ENCODE measurements at places on chromosomes 5 and 9.

- DNase-seq: no peak
Observed at GRCh38 chr5:95927927-95928723, 33.5 kb downstream of the ELL2 start.

GRCh38 chr5:160720822-160721221 lies 131.2 kb downstream of the ATP10B start:
- DNase-seq: no peak

DNA sequence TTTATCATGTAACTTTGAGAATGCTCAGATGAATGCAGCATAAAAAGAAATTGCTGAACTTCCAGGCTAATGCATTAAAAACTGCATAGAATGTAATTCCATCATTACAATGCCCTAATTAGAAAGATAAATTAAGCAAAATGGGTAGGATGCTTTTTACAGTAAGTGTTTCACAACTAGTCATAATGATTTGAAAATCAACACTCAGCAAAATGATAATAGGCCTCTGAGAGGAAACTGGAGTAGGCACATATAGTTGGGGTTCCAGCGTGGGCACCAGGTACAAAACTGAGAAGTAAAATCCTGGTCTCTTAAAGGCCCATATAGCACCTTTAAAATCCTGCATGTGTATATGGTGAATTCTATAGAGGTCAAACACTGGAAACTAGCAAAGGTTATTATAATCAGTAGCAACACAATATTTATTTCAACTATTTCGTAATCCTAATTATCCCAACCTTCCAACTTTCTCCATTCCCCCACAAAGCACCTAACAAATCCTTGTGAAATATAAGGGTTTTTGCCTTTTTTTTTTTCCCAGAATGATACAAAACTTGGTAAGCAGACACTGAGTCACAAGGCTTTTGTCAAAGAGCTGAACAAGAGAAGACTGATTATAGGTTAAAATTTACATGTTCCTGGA lies 108.0 kb upstream of the NR5A1 start:
- DNase-seq: no peak

- DNase-seq: no peak
Observed at GRCh38 chr5:153515301-153515700, 24.8 kb downstream of the GRIA1 start.

DNA sequence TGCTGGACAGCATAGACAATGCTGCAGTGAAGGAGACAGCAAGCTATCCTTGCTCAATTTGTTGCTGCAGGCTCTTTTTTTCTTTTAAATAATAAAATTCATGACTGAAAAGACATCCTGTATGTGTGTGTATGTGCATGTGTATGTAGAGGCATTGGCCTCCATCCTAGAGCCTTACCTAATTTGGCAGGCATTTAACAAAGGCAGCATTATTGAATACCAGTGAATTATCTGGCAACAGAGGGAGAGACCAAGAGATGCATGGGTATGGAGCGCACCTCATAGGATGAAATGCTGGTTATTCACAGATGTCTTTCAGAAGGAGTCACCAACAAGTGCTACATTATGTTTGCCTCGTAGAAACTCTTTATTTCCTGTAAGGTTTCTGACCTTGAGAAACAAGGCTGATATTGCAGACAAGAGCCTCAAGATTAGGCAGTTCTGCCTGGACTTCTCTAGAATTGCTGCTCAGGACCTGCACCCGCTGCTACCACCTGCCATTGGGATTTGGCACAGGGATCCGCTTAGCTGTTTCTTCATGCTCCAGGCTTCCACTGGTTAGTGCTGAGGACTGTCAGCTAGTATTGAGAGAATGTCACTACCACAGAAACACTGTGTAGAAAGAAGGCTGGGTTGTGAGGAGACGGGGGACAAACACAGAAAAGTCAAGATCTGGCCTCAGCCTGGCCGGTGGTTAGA lies 247.7 kb upstream of the RFX3 start:
- no peak for DNase-seq

DNA sequence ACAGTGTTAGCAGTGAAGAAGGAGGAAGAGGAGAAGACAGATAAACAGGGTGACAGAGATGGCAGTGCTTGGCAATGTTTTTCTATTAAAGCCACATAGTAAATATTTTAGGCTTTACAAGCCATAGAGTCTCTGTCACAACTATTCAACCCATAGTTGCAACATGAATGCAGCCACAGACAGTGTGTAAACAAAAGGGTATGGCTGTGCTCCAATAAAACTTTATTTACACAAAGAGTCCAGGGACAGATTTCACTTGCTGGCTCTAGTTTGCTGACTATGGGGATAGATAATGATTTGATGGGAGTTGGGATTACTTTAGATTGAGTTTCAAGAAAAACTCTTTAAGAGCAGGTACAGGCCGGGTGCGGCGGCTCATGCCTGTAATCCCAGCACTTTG lies 224.8 kb upstream of the SEMA6A start:
- DNase-seq: no peak

DNA sequence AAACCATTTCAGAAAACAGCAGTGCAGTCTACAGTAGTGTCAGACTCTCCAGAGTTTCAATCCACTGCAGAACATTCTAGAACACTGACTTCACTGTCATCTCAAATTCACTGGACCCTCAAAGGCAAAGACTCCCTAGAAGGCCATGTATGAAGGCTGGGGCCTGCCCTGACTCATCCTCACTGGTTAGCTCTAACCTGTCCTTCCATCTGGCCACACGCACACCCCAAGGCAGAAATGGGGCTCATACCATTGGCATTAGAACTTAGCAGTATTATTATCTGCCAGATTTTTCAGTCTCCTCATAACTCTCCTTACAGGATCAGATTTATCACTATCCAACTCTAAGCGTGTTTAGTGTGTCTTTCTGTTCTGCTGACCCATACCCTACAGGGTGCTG lies 20.4 kb downstream of the S1PR3 start:
- no peak for DNase-seq

DNA sequence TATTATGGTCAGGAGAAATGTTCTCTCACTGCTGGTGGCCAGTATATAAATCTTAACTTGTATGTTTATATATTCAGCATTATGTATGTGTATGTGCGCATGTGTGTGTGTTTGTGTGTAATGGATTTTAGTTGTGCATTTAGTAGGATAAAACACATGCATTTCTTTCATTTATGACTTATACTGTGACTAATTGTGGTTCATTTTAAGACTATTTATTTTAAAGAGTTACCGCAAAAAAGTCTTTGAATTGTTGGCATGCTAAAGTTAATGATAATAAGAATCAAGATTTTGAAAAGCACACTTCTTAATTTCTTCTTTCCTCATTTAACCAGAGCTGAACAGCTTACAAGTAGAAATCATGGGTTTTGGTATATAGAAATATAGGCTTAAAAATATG lies 60.9 kb downstream of the RAI14 start:
- DNase-seq: no peak

GRCh38 chr5:138408023-138408422 lies 30.8 kb upstream of the REEP2 start:
- DNase-seq: no peak

GRCh38 chr9:92138157-92138959 lies 23.1 kb upstream of the SPTLC1 start:
- no peak for DNase-seq

DNA sequence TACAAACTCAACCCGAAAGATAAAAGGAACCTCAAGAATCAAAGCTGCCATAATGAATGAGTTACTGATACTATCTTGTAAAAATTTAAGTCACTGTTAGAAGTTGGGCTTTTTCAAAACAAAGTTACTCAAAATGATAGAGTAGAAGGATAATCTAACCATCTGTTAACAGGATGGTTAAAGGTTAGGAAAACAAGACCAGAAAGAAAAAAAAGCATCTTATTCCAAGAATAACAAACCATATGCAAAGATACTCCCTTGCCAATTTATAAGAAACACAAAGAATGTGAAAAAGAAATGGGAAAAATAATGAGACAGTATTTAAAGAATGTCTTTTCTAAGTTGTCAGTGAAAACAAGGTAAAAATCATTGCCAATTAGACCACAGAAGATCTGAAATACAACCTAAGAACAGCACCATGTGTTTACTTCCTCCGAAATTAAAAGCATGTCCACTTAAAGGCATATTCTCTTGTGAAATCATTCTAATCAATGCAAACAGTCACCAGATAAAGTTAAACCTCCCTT lies 51.2 kb downstream of the STRBP start:
- DNase-seq: no peak

GRCh38 chr5:172564188-172564587 lies 76.9 kb upstream of the NEURL1B start:
- DNase-seq: peak; percentile 92

DNA sequence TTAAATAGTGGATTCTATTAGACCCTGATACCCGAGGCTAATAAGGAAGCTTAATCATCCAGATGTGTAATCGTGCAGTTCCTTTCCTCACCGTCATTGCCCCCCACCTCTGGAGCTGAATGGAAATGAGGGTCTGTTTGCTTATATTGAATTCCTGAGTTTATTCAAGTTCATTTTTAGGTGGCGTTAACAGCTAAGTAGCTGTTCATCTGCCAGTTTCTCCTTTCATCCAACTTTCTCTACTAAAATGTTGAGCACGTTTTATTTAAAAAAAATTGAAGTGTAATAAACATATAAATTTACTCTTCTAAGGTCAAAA lies 291.0 kb downstream of the DOCK8 start:
- DNase-seq: no peak

GRCh38 chr9:80062567-80062966 lies 490.8 kb downstream of the TLE4 start:
- no peak for DNase-seq

- no peak for DNase-seq
Observed at GRCh38 chr9:133276923-133277322, 1.9 kb upstream of the ABO start.

DNA sequence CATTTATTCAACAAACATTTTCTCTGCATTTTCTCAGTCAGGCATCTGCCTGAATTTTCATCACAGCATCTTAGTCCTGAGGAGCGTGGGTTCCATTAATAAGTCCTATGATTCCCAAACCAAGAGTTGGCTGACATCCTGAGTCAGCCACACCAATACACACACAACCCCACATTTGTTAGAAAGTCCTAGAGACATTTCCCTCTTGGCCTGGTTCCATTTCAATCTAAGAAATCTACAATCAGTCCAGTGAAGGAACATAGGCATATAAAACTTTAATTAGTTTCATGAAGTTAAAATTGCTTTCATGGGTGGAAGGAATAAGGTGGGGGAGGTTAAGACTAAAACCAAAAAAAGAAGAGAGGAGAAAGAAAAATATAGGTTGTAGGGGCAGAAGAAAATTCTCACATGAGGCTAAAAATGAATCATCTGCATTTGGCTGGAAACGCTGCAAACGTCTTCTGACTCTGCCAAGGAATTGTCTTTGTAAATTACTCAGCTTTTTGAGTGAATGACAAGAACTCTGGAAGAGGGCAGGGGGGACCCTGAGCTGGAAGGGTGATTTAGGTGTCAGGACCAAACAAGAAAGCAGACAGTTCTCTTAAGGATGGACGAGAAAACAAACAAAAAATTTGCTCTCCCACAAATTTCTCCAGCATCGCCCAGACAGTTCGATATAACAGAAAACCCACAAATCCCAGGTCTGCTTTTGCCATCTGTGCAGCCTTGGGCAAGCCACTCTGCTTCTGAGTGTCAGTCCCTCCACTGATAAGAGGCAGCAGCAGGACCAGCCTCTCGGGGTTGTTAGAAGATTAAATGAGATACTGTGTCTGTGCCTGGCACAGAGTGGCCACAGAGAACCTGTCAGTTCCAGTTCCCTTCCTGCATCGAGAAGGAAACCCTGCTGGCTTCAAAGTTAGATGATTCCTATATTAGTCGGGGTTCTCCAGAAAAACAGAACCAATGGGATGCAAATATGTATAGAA lies 289.7 kb downstream of the CDK5RAP2 start:
- no peak for DNase-seq

DNA sequence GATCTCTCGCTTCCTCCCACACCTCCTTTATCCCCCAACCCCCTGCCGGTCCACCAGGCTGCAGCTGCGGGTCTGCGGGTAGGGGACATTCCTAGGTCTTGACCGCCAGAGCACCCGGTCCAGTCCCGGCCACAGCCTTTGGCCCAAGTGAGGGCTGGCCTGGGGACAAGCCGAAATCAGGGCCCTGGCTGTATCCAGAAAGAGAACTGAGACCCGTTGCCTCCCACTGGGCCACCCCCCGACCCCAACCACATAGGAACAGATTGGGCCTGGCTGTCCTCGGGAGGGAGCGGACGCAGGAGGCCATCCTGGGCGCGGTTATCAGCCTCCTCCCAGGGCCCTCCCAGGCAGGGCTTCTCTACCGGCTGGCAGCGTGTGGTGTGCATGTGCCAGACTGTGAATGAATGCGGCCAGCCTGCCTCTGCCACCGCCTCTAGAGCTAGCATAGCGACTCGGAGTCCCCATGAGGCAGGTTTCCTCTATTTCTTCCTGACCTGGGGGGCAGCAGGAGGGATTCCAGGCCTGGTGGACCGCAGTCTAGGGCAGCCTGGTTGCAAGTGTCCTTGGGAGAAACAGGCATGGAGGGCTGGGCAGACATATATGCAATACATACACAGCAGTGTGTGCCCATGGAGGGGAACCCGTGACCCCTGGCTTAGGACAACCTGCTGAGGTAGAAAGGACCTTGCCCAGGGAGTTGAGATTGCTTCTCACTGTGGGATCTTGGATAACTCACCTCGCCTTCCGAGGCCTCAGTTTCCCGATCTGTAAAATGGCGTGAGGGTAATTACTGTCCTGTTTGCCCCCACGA lies 1.2 kb downstream of the N4BP3 start:
- DNase-seq: no peak

GRCh38 chr9:122389799-122390481 lies 19.1 kb downstream of the PTGS1 start:
- no peak for DNase-seq

DNA sequence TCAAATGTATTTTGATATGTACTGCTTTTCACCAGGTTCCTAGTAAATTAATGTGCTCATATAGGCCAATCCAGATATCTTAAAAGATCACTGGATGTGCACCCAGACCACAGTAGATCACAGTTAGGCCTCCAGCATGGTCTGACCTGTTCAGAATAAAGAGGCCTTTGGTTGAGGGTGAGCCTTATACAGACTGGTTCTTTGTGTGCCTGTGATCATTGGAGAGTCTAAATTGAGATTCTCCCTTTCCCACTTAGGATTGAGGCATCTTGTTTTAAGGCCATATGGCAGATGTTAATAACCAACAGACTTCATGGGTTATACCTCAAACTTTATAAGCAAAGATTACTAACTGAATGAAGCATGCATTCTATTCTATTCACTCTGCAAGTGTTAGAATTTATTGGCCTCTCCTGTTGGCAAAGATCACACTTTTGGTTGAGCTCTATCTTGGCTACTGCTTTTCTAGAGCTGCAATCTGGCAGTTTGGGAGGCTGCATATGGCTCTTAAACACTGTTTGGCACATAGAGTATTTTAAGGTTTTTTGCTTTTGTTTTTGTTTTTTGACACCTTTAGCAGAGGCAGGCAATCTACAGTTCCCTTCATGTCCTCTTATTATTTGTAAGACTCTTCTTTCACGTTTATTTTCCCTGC lies 8.5 kb downstream of the CHSY3 start:
- no peak for DNase-seq

- no peak for DNase-seq
Observed at GRCh38 chr5:134115806-134116175, 1.3 kb downstream of the TCF7 start.

DNA sequence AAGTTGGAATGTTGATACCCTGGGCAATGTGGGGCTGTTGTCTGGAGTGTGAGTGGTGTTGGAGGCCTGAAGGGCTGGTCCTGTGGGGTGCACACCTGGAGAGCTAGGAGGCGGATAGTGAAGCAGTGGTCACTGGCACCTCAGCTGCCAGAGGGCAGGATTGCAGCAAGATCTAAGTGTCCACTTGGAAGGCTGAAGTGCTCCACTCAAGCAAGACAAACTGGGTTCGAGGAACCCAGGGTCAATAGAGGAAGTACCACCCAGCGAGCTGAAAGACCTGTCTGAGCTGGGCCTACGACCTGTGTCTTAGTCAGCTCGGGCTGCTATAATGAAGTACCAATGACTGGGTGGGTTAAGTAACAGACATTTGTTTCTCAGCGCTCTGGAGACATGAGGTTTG lies 39.7 kb upstream of the TJP2 start:
- DNase-seq: no peak
